ENCODE measurements at places on chromosomes 2 and 18. TPM values are rescaled to one million over a fixed set of nuclear protein-coding genes. Genes with fewer than 3 reads are reported as not detected.

- no peak overlapping the region for H3K27ac ChIP-seq
- no peak for DNase-seq
- H3K4me1 ChIP-seq = no peaks in the 10 kb centered on the region
- peaks cover 2% of the 10 kb centered on the region for H3K27me3 ChIP-seq
- no peaks in the 10 kb centered on the region for H3K36me3 ChIP-seq
Observed at GRCh38 chr18:71994273-71994672, 549.9 kb downstream of the CBLN2 start.

LIPG gene
- 9.1 TPM for total RNA-seq

DNA sequence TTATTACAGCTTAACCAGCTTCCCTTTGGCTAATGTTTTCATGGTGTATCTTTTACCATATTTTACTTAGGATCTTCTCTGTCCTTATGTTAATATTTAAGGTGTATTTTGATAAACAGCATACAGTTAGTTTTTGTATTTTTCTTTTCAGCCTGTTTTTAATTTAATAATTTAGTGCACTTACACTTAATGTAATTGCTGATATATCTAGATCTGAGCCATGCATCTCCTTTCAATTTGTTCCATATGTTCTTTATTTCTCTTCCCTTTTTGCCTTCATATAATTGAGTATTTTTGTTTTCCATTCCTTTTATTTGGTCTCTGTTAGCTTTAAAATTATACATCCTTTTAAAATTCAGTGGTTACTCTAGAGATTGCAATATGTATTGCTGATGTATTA, 78.8 kb downstream of the SMC6 start:
- no peaks in the 10 kb centered on the region for H3K4me1 ChIP-seq
- no peaks in the 10 kb centered on the region for H3K27me3 ChIP-seq
- H3K27ac ChIP-seq = no peak overlapping the region

GRCh38 chr2:211387734-211388133, 831.3 kb downstream of the CPS1 start:
- no peak for DNase-seq
- H3K4me3 ChIP-seq = no peak overlapping the region
- H3K27me3 ChIP-seq = no peaks in the 10 kb centered on the region
- no peak overlapping the region for H3K27ac ChIP-seq
- H3K4me1 ChIP-seq = no peaks in the 10 kb centered on the region

GRCh38 chr2:86584151-86584913, 21.1 kb upstream of the CHMP3 start:
- no peaks in the 10 kb centered on the region for H3K27me3 ChIP-seq
- no peak for DNase-seq

DNA sequence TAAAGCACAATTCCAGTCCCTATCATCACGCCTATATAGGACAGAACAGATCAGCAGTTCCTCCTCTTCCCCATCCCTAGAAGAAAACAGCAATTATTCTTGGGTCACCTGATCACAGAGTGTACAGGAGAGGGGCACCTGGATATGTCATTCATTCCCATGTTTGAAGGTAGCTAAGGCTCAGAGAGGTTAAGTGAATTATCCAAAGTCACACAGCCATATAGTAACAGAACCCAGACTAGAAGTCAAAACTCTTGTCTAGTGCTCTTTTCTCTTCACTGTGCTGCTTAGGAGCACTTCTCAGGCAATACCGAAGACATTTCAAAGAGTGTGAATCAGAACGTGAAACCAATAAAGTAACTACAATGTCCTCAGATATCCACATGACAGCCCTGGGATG, 93.0 kb upstream of the ATL2 start:
- no peaks in the 10 kb centered on the region for H3K27me3 ChIP-seq
- no peak for DNase-seq
- no peak overlapping the region for H3K27ac ChIP-seq
- no peak overlapping the region for H3K4me3 ChIP-seq
- no peaks in the 10 kb centered on the region for H3K36me3 ChIP-seq

DNA sequence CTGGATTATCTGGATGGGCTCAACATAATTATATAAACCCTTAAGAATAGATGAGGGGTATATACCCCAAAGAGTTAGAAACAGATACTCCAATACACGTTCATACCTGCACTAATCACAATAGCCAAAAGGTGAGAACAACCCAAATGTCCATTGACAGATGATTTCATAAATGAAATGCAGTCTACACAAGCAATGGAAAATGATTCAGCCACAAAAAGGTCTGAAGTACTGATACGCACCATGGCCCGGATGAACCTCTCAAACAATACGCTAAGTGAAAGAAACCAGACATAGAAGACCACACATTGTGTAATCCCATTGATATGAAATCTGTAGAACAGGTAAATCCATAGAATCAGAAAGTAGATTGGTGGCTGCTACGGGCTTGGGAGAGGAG, 316.8 kb downstream of the LPIN1 start:
- H3K27ac ChIP-seq = no peak overlapping the region
- H3K36me3 ChIP-seq = no peaks in the 10 kb centered on the region
- no peaks in the 10 kb centered on the region for H3K27me3 ChIP-seq
- H3K4me1 ChIP-seq = no peaks in the 10 kb centered on the region

DNA sequence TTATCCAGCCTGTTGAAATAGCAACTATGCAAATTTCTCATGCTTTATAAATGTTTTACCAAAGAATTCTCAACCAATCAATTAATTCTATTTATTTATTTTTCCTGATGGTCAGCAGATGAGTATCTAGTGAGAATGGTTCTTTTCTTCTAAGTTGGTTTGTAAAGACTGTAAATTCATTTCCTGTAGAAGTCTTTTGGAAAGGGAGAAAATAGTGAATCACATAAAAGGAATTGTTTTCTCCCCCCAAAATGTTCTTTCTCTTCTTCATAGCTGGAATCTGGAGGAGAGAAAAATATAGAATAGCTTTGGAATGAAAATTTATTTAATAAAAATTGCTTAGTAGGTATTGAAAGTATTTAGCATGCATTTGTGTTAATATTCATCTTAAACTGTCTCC, 836.1 kb upstream of the ZEB2 start:
- DNase-seq = no peak
- H3K36me3 ChIP-seq = no peaks in the 10 kb centered on the region
- H3K4me3 ChIP-seq = no peak overlapping the region
- H3K27ac ChIP-seq = no peak overlapping the region
- no peaks in the 10 kb centered on the region for H3K27me3 ChIP-seq
- no peaks in the 10 kb centered on the region for H3K4me1 ChIP-seq

DNA sequence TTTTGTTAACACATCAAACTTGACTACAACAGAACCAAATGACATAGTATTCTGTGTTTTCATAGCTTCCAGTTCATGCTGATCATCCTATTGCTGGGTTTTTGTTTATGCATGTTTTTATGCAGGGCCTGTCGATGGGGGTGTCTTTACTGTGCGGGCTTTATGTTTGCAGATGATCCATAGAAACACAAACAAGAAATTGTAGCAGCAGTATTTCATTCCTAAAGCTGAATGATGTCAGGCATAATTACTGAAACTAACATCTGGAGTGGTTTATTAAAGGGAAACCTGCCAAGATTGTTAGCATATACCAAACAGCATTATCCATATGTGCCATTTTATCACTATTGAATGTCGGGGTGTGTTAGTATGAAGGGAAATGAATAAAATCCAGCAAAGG, 129.7 kb downstream of the PTPRM start:
- H3K27ac ChIP-seq = no peak overlapping the region
- DNase-seq = no peak
- H3K27me3 ChIP-seq = no peaks in the 10 kb centered on the region
- no peaks in the 10 kb centered on the region for H3K36me3 ChIP-seq

DNA sequence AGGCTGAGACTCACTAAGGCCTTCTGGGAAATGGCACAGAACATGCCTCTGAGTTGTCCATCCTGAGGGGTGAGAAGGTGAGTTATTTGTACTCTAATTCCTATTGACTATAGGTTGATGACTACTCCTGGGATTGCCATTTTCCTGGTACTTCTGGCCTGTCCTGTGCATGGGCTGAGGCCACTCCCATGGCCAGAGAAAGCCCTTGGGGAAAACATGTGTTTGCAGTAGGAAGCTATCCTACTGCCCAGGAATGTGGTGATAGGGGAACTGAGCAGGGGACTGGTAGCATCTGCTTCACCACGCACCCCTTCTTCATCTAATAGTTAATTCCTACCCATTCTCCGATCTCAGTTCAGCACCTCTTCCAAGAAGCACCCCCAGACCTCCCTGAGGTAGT, 62.6 kb upstream of the MEX3C start:
- no peak overlapping the region for H3K4me3 ChIP-seq
- no peaks in the 10 kb centered on the region for H3K27me3 ChIP-seq
- no peaks in the 10 kb centered on the region for H3K36me3 ChIP-seq

UNC80 gene
- total RNA-seq = not detected

DNA sequence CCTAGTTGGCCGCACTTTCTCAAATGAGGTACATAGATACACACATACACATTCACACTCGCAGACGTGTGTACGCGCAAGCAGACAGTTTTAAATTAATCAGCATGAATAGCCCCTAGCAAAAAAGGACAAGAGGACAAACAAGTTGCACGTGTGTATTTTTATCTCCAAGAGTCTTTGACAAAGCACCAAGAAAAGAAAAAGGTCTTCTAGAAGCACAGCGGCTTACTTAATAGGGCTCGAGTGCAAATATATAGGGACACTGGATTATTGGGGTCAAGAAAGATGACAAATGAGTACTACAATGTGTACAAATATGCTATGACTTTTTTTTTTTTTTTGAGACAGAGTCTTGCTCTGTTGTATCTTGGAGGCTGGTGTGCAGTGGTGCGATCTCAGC, 1.7 kb upstream of the BCL2 start:
- H3K36me3 ChIP-seq = no peaks in the 10 kb centered on the region
- DNase-seq = no peak
- H3K4me1 ChIP-seq = no peaks in the 10 kb centered on the region
- no peak overlapping the region for H3K27ac ChIP-seq
- H3K27me3 ChIP-seq = no peaks in the 10 kb centered on the region
- no peak overlapping the region for H3K4me3 ChIP-seq

HOXD12 gene
- total RNA-seq = not detected

DNA sequence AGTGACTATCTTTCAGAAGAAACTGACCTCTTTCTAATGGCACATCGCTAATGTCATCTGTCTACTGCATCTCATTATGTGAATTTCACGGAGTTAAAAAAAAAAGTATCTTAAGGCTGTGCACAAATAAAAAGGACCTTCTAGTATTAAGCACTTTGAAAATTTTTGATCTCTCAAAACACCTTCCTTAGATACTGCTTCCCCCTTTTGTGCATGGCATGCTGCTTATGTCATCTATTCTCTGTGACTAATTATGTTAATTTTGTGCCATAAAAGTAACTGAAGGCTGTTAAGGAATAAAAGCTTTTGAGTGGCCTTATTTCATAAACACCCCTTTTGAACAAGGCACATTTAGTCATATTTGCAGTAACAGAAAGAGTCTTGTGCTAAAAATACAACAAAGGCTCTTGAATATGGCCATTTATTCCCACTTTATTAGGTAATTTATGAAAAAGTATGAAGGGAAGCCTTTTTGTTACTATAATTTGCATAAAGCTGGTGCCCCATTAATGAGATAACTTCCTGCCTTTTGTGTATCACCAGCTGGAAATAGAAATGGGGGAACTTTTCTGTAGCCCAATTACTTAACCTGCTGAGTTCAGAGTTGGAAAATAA, 1412.0 kb upstream of the ZEB2 start:
- no peaks in the 10 kb centered on the region for H3K27me3 ChIP-seq
- no peaks in the 10 kb centered on the region for H3K4me1 ChIP-seq
- no peak for DNase-seq
- no peaks in the 10 kb centered on the region for H3K36me3 ChIP-seq

- H3K27me3 ChIP-seq = no peaks in the 10 kb centered on the region
- no peaks in the 10 kb centered on the region for H3K4me1 ChIP-seq
- peak overlapping the region; percentile 87 for H3K27ac ChIP-seq
- no peak overlapping the region for H3K4me3 ChIP-seq
- H3K36me3 ChIP-seq = no peaks in the 10 kb centered on the region
Observed at GRCh38 chr2:238389988-238390589, 36.6 kb upstream of the ASB1 start.

SERPINB4 gene
- not detected for total RNA-seq
